ENCODE measurements at places on chromosomes 1 and 21. TPM values are rescaled to one million over a fixed set of nuclear protein-coding genes. Genes with fewer than 3 reads are reported as not detected.

GPN2 gene
- total RNA-seq = 14.8 TPM

CELA3A gene
- 0.86 TPM for total RNA-seq

ACBD6 gene
- 24.0 TPM for total RNA-seq

ZNHIT6 gene
- total RNA-seq = 13.7 TPM

PTCH2 gene
- 0.31 TPM for total RNA-seq

GUK1 gene
- total RNA-seq = 202 TPM

ANXA9 gene
- 0.21 TPM for total RNA-seq

CRP gene
- not detected for total RNA-seq

ETS2 gene
- total RNA-seq = 45.2 TPM

NHLH1 gene
- 0.09 TPM for total RNA-seq

OR2AK2 gene
- not detected for total RNA-seq

Measured in right cardiac atrium (tissue), 5 donors.